MM.1S (cell line): ENCODE measurements at places on chromosomes 13 and 19.

- DNase-seq, result no peak
These were observed 264.1 kb downstream of the NDFIP2 start for GRCh38 chr13:79745081-79745480.

- DNase-seq, result no peak
These were observed 134.4 kb downstream of the KL start for GRCh38 chr13:33150662-33151061.

- peak; percentile 82 for DNase-seq
These were observed 477 bp downstream of the CUL4A start for GRCh38 chr13:113209759-113210421.

- DNase-seq, result peak; percentile 83
These were observed 451 bp upstream of the ICAM5 start for GRCh38 chr19:10289167-10289835.

GRCh38 chr19:678791-679388 lies 2.7 kb downstream of the FSTL3 start:
- DNase-seq, result no peak

DNA sequence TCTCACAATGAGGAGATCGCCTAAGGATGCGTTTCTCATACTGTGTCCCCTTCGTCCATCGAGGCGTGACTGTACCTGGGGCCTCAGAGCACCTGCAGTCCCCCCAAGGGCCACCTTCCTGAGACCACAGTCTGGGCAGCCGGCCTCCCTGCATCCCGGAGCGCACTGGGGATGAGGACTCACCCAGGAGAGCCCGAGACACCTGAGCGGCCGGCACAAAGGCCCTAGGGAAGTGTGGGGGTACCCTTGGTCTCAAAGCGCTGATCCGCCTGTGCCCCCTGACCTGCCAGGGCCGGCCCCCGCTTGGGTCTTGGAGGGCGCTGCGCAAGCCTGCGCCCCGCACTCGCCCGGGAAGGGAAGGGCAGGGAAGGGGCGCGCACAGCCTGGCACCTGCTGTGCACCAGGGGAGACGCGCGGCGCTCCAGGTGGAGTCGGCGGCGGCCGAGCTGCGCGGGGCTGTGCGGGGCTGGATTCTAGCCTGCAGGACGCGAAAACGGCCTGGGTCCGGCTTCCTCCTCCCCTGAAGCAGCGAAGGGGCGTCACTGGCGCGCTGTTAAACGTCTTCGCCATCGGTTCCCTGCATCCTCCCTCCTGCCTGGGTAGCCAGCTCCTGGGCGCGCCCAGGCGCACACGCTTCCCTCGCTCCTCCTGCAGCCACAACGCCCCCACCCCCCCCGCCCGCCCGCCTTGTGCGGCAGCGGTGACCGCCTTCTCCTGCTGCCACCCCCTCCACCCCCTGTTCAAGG lies 13.6 kb upstream of the USP29 start:
- no peak for DNase-seq

DNA sequence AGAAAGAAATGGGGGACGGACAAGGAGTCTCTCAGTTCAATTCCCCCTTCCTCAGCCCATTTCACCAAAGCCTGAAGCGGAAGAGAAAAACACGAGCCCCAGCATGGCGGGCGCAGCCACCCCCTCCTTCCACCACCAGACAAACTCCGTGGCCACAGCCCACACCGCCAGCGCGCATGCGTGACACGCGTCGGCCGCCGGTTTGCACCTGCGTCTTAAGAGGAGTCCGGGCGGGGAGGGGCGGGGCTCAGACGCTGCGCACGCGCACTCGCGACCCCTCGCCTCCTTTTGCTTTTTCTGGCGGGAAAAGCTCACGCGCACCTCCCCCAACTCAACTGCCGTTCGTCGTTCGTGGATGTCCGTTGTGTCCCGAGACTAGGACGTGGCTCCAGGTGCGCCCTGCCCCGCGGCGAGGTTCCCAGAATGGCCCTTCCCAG lies at the start of gene KASH5:
TSS of gene KASH5 (plus strand) at position 314 of the 437 bp plus-strand sequence. CDS start 2,635 bp downstream, outside the sequence.
- peak; percentile 89 for DNase-seq

DNA sequence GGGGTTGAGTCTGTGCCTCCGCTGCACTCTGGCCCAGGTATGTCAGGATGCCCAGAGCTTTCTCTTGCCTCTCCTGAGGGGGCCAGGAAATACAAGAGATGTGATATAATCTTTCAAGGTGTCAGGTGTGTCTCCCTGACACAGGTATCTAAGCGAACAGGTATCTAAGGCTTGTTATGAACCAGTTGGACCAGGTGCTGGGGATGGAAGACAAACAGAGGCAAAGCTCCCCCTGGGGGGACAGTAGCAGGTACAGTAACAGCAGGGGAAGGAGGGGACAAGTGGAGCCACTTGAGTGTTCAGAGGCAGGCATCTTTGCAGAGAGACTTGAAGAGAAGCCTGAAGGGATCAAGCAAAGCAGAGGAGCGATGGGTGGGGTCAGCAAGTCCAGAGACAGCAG lies 2.6 kb downstream of the LENG1 start:
- DNase-seq, result no peak

- no peak for DNase-seq
These were observed 11.3 kb upstream of the CRYL1 start for GRCh38 chr13:20536992-20537391.
